ENCODE measurements at places on chromosomes 16 and 17.

- DNase-seq, result no peak
Observed at GRCh38 chr17:6110088-6110487, 39.9 kb downstream of the WSCD1 start.

DNA sequence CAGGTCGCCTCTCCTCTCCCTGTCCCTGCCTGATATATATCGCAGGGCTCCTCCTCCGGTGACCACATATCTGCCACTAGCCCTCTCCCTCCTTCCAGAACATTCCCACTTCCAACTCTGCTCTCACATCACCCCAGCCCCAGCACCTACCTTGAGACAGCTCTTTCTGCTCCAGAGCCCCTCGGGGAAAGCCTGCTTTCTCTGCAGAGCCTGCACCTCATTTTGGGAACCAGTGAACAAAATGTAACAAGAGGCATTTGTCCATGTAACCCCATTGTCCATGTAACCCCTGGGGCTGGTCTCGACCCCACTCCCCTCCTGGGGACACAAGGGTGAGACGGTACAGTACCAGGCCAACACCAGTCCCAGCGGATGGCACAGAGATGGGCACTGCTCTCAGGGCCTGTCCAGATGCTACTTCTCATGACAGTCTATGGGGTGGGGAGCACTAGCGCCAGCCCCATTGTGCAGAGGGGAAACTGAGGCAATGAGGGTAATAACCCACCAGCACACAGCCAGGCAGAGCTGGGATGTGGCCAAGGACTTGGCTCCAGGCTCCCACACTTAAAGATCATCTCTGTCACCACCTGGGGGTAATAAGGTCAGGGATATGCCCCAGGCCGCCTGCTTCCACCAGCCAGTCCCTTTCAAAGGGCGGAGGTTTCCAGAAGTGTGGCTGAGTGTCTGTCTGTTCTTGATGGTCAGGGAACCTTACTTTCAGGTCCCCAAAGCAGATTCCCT lies 42.9 kb downstream of the TBC1D16 start:
- DNase-seq, result peak; percentile 27

DNA sequence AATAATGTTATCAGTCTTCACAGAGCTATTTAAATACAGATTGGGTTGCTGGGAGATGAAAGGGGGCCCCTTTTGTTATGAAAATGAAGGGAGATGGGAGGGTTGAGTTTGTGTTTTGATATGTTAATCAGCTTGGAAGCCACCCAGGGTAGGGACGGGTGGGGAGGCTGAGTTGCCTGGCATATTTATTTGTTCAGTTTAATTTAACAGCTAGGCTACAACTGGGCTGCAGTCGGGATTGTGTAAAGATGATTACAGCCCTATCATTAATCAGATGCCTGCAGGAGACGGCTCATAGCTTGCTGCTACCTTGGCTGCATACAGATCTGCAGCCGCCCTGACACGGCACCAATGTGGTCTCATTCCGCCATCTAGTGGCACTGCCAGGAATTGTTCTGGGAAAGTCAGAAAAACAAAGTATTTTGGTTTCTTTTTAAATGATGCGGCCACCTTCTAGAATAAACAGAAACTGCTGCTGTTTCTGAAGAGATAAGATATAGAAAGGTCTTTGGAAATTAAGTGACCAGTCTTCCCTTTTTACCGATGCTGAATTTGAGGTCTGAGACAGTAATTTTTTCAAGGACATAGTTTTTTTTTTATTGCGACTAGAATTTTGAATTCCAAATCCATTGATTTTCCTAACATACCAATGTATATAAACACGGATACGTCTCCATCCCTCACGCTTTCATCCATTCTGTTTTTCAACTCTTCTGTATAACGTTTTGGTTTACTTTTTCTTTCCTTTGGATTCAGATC lies 458.0 kb upstream of the ASIC2 start:
- DNase-seq, result peak; percentile 71

- DNase-seq, result no peak
Observed at GRCh38 chr16:54285414-54286089, 1.0 kb downstream of the IRX3 start.

DNA sequence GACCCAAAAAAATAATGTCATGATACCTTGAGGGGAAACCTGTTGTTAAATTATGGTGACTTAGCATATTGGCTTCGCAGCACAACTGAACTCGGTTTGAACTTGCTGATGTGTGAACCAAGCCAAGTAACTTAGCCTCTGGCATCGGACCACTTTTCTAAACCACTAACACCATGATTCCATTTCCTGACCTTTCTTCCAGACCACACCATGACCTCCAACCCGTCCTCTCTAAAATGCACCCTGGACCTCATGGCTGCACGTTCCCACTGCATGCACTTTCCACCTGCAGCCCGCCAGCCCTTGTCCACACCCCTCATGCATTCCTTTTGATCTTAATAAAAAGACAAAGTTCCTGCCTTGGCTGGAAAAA lies 29.3 kb downstream of the DYNLRB2 start:
- no peak for DNase-seq

DNA sequence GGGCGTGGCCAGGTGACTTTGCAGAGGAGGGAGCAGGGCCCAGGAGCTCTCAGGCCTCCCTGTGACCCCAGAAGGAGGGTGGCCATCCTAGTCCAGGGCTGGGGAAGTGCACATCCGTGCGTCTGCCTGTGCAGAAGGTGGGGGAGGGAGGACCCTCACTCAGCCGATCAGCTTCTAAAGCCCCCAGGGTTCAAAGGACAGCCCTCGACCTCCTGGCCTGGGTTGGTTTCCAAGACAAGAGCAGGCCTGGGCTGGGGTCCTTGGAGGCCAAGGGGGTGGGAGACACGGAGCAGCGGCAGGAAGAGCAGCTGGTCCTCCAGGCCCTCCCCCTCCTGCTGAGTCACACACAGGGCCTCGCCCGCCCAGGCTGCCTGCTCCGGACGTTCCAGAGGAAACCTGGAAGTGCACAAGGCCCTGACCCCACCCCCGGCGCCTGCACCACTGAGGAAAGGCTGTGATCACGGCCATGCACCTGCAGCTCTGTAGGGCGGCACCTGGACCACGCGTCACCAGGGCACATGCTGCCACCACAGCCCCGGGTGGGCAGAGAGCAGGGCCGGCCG lies 67.1 kb upstream of the ZNF469 start:
- no peak for DNase-seq

- no peak for DNase-seq
Observed at GRCh38 chr17:77616254-77616731, 342.2 kb upstream of the TNRC6C start.

DNA sequence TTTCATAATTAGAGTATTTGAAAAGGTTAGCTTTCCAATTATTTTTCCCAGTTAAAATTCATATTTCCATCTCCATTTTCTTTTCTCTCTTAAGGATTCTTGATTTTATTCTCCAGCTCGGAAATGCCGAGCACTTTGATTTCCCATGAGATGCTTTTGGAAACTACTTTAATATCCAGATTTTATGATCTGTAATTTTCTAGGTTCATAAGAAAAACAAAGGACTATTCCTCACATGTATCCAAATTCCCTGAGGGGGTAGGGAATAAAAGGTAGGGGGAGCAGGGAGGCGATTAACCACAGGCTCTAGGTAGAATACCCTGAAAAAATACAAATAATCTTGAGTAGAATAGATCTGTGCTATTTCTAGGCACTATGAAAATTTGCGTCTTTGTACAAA lies 938 bp downstream of the RNF43 start:
- DNase-seq, result no peak

- no peak for DNase-seq
Observed at GRCh38 chr17:40447806-40448205, 4.6 kb downstream of the IGFBP4 start.

DNA sequence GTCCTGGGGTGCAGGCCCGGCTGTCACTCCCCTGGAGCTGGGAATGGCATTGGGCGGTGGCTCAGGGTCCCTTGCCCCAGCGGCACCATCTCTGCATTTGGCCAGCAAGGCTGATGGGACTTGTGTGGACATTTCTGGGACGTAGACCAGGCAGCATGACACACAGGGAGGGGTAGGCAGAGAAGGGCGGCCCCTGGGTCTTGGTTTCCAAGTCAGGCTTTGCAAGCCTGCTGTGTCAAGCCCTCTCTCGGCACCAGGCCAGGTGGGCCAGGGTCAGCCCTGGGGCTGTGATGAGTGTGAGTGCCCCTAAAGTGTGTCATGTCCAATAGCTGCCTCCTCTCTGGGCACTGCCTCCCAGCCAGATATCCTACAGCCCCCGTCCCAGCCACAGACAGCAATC lies 335.2 kb downstream of the SEC14L1 start:
- no peak for DNase-seq

DNA sequence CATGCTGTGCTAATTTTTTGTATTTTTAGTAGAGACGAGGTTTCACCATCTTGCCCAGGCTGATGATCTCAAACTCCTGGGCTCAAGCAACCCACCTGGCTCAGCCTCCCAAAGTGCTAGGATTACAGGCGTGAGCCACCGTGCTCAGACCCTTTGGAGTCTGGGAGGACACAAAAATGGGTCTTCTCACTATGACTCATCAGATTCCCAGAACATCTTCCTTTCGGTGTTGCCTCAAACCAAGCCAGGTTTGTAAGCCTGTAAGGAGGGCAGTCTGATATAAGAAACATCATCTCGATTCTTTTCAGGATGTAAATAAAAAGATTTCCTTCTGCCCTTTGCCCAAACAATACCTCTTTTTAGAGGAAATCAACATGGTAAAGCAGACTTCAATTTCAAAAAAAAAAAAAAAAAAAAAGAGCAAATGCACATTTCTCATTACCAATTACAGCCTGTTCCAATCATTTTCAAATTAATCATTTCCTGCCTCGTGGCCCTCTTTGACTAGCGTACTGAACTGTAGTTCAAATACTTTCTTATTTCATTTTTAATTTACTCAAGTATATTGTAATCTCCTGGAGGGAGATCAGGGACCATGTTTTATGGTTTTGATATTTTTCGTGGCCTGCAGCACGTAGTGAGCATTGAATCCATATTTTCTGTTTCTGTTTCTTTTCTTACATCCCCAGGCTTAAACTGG lies 409.6 kb downstream of the GRIN2A start:
- no peak for DNase-seq

DNA sequence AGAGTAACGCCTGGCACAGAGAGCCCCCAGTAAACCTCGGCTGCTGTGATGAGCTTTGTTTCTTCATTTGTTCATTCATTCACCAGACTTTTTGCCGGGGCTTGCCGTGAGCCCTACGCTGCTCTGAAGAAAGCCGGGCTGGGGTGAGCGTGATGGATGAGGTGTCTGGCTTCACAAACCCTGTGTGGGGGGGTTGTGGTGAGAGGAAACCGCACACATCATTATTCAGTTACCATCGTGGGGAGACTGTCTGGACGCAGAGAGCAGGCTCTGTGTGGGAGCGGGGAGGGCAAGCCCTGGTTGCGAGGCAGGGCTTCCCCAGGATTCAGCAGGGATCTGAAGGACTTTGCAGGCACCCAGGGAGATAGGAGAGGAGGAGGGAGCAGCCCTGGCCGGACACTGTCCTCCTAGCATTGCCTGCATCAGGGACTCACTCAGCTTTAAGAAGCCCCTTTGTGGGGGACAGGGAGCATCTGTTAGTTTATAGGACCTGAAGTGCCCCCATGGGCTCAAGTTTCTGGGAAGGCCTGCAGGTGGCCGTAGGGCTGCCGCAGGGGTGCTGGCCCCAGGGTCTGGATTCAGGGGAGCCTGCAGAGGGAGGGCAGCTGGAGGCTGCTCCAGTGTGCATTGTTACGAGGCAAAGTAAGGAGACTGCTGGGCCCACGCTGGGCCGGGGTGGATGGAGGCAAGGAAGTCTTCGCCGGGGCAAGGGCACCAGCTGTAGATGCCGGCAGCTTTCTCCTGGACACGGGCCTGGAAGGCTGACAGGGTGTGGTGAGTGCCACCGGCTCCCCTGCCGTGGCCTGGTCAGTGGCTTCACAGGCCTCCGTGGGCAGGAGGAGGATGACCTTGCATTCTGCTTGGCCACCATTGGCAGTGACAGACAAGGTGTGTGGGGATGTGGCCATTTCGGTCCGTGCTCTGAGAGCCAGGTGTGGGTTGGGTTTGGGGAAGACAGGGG lies 334.5 kb downstream of the SEC14L1 start:
- DNase-seq, result peak; percentile 66

DNA sequence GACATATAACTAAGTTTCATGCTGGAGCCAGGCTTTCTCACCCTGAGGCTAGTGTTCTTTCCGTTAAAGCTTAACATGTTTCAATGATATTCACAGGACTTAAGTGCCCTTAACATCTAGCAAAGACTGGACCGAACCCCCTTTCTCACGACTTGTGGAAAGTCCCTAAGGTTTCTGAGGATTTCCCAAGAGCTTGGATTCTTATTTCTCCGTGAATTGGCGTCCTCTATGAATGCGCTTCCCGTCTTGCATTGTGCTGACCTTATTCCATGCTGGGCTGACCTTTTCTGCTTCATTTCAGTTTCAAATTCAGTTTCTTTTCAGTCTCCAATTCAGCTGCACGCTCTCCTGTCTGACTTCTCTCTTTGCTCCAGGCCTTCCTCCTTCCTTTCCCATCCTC lies 206.4 kb downstream of the HS3ST3A1 start:
- DNase-seq, result no peak

DNA sequence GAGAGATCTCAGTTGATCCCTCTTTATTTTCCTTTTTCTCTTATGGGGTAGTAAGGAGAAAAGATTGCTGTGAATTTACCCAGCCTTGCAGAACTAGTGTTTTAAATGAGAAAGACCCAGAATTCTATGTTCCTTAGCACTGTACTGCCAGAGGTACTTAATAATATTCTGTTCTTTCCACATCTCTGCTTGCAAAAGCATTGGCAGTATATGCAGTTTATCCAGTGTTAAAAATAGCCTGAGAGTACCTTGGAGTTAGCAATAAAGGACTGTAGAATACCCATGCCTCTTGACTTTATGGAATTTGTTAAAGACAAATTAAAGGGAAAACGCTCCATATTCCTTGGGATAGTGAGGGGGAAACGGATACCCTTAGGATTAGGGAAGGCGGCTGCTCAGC lies 11.9 kb downstream of the SLC7A6 start:
- DNase-seq, result no peak

GRCh38 chr16:29806641-29807425 lies 504 bp downstream of the MAZ start:
- DNase-seq, result peak; percentile 72

- no peak for DNase-seq
Observed at GRCh38 chr16:57870753-57871454, 68.6 kb upstream of the KIFC3 start.

- DNase-seq, result no peak
Observed at GRCh38 chr16:35102780-35103403, 1643.5 kb downstream of the TP53TG3F start.

- peak; percentile 45 for DNase-seq
Observed at GRCh38 chr17:752620-753219, 656 bp upstream of the GEMIN4 start.

GRCh38 chr17:60065867-60066266 lies 12.9 kb downstream of the HEATR6 start:
- no peak for DNase-seq

- peak; percentile 39 for DNase-seq
Observed at GRCh38 chr16:24253192-24253591, 2.9 kb upstream of the CACNG3 start.
